CD4-positive, alpha-beta T cell treated with Interleukin-17A for 1 hour (primary cell): ENCODE measurements at places on chromosomes 5 and 9.

- no peak for DNase-seq
These were observed 109.6 kb upstream of the MOCS2 start for GRCh38 chr5:53219174-53219573.

DNA sequence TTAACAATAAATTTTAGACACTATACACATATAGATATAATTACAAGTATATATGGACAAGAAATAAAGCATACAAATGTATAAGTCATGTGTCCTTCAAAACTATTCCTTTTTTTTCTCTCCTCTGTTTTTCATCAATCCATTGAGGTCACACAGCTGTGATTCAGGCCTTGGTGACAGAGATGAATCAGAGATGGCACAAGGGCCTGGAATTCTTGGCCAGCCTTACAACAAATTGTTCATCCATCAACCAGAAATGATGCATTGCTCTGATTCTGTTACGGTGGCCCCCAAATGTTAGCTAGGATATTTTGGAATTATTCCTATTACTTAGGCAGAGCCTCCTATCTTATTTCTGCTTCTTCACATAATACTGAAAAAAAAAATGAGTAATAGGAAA, 108.7 kb upstream of the MPDZ start:
- DNase-seq: no peak

DNA sequence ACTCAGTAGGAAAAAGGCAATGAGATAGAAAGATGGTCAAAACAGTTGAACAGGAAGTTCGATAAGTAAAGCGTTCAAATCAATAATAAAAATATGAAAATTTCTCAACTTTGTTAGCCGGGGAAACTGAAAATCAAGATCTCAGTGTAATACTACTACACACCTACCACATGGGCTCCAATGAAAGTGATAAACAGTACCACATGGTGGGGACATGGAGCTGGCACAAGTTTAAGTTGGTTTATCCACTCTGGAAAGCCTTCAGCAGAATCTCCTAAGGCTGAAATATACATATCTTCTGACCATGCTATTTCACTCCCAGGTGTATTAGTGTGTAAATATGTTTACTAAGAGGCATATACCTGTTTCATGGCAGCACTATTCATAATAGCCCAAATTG, 126.8 kb downstream of the NXNL2 start:
- DNase-seq: no peak

GRCh38 chr5:127452626-127453025, 64.8 kb upstream of the PRRC1 start:
- DNase-seq: no peak

GRCh38 chr5:67942421-67942820, 273.1 kb upstream of the PIK3R1 start:
- DNase-seq: no peak

DNA sequence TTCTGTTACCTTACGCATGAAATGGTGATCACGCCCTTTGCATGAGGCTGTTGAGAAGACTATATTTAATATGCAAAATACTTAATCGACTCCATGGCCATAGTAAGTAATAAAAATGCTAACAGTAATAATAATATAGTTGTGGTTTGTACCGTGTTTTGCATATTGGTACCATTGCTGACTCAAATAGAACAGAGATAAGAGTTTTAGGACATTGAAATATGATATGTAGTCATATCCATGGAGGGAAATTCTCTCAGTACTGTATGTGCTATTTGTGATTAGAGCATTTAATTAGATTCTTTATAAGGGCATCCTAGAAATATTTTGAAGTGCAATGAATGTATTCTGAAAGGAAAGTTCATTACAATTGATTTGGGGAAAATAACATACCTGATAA, 41.9 kb downstream of the CFAP90 start:
- DNase-seq: no peak

DNA sequence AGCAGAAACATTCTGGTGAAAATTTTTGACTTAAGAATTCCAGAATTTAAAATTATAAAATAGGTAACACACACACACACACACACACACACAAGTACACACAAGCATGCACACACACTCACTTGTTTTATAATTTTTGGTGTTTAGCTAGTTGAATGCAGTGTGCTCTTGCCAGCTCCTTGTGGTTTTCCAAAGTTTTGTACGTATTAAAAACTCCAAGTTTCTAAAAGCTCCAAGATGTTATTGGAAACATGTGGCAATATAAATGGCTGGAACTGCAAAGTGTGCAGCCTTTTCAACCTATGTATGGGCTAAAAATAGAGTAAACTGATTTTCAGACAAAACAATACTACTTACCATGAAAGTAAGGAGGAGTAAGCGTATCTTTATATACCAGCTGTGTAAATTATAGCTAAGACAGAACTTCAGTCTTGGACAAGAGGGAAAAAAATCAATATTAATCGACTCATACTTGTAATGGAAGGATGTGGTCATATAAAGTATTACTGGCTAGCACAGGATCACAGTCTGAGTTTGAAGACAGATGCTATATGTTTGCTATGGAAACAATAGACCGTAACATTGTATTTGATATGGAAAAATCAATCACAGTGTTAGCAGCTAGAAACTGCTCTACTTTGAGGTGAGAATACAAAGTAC, 727.1 kb upstream of the GRAMD2B start:
- no peak for DNase-seq

- no peak for DNase-seq
These were observed 125.0 kb downstream of the TRIO start for GRCh38 chr5:14267991-14268708.

DNA sequence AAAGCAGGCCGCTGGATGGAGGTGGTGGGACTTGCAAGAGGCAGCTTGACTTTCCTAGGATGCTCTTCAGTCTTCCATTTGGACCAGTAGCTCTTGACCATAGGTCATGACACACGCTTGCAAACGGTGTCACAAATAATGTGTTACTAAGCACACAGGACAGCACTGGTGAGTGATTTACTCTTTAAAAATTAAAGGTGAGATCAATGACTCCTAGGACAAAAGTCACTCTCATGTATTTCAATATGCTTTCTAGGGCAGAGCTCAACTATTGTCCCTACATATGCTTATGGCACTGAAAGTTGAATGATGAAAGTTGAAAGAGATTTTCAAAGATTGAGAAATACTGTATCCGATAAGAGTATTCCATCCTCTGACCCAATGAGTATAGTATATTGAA, 496.7 kb downstream of the EBF1 start:
- DNase-seq: no peak
